Occipital lobe (tissue), 3 donors: ENCODE measurements at places on chromosomes 2 and 18. TPM values are rescaled to one million over a fixed set of nuclear protein-coding genes. Genes with fewer than 3 reads are reported as not detected.

Gene SPC25
- total RNA-seq, result 3.4 TPM

Gene ZNF142
- 11.9 TPM for total RNA-seq

Gene STK36
- 20.9 TPM for total RNA-seq

Gene ACTR3
- 155 TPM for total RNA-seq

Gene HES6
- total RNA-seq, result 80.8 TPM

Gene DNMT3A
- total RNA-seq, result 53.3 TPM

Gene CCDC141
- total RNA-seq, result 1.4 TPM

Gene TMEFF2
- 50.4 TPM for total RNA-seq

Gene LYPD6
- 14.3 TPM for total RNA-seq

Gene SPATA3
- total RNA-seq, result not detected

Gene IL1RL1
- total RNA-seq, result not detected

Gene APCDD1
- 10.3 TPM for total RNA-seq

Gene SH2D6
- 0.47 TPM for total RNA-seq

Gene NOSTRIN
- total RNA-seq, result 3.9 TPM

GRCh38 chr18:78601349-78601748, 378.3 kb upstream of the SALL3 start:
- DNase-seq, result no peak

DNA sequence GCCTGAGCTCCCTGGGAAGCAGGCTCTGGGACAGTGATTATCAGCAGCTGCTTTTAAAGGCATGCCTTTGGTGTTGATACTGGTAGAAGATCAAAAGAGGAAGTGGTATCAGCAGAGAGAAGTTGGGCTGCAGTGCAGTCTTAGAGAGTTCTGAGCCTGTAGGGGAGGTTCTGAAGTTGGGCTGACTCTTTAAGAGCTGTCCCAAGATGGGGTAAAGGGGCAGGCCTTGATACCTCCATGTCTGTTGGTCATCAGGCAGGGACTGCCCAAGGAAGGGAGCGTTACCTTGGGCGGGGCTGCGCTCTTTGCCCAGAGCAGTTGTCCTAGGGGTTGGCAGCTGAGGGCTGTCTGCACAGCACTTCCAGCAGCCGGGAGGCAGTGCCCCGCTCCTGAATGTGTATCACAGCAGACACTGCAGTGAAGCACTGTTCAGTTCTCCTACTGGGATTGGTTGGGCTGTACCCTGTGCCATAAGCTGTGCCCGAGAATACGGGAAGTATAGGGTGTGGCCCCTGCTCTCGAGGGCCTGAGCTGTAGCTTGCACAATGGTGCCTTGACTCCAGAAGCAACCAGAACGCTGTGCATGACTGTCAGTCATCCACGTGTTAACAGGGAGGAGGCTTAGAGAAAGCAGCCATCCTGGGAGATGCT, 177.0 kb downstream of the CTIF start:
- DNase-seq, result no peak

DNA sequence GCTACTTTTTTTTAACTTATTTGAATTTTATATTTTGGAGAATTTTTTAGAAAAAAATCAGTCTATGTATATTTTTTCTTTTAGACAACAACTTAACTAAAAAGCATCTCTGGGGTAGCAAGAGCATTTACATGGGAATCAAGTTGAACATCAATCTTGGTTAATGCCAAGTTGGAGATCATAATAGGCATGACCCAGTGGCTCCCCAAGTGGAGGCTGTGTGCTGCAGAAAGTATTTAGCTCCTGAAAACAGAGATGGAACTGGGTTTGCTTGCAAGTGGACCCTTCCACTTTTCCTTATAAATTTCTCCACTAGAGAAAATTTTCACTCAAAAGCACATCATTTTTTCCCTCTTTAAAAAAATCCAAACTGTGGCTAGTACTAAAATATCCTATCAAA, 23.9 kb upstream of the CAVIN2 start:
- DNase-seq, result no peak

DNA sequence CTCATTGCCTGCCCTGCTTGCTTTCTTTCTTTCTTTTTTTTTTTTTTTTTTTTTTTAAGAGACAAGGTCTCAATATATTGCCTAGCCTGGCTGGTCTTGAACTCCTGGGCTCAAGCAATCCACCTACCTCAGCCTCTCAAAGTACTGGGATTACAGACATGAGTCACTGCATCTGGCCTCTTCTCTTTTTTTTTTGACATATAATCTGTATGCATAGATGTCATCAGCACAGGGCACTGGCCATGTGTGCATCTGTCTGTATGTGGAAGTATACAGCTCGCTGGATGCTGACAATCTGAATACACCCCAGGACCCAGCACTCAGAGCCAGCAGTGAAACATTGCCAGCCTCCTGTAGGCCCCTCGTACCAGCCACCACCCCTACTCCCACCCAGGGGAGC, 49.5 kb downstream of the TFCP2L1 start:
- no peak for DNase-seq

DNA sequence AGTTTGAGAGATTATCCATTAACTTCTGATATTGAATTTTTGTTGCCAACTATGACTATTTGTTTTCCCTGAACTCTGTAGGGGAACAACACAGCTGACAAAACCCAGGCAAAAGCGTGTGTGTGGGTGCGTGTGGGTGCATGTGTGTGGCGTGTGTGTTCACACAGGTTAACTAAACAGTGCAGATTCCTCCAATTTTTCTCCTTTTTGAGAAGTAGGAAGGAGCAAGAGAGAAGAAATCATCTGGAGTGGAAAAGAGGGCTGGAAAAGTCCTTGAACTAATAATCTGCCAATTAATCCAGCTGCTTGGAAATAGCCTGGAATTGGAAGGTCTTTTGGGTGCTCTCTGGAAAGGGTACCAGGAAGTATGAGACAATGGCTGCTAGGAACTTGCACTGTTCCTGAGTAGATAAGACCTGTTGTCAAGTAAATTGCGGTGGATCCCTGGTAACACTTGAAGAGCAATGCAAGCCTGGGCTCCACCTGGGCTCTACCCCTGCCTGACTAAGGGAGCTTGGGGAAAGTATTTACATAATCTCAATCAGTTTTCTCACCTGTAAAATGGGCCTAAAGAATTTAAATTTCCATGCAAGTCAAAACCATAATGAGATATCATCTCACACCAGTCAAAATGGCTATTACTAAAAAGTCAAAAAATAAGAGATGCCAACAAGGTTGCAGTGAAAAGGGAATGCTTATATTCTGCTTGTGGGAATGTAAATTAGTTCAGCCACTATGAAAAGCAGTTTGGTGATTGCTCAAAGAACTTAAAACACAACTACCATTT, 40.5 kb upstream of the IL1R1 start:
- DNase-seq, result no peak

GRCh38 chr2:170340693-170341068, 162.7 kb downstream of the MYO3B start:
- no peak for DNase-seq

GRCh38 chr2:46615986-46616485, 136.7 kb downstream of the TMEM247 start:
- no peak for DNase-seq

DNA sequence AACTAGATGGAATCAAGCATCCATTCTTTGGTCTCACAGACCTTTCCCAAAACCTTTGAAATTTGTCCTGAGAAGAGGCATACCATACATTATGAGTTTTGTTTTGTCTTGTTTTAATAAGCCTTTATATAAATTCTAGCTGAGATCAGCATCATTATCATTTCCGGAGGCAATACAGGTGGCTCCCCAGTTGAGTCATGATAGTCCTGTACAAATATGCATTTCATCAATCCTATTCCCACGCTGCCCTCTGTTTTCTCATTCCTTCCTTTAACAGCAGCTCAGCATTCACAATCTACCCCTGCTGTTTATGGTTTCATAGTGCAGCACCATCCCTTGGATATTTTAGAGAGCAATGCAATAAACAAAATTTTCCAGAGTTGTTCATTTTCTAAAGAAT, 216.7 kb downstream of the TXNL1 start:
- DNase-seq, result no peak

- no peak for DNase-seq
Observed at GRCh38 chr2:46471-47345, at the start of gene FAM110C. Gene FAM110C (minus strand): TSS chr2:46505. CDS start chr2:46385, 120 bp downstream.

DNA sequence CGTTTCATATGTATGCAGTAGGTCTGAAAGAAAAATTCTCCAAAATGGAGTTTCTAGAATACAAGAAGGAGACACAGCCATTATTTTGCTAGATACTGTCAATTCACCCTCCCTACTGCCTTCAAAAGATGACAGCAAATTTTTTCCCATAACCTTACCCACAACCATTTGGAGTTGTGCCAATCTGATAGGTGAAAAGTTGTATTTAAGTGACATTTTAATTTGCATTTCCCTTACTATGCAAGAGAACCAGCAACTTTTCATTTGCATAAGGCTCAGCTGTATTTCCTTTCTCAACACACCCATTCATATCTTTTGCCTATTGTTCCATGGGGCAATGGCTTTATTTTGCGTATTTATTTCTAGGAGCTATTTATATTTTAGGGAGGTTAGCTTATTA, 31.4 kb upstream of the IL18RAP start:
- no peak for DNase-seq

DNA sequence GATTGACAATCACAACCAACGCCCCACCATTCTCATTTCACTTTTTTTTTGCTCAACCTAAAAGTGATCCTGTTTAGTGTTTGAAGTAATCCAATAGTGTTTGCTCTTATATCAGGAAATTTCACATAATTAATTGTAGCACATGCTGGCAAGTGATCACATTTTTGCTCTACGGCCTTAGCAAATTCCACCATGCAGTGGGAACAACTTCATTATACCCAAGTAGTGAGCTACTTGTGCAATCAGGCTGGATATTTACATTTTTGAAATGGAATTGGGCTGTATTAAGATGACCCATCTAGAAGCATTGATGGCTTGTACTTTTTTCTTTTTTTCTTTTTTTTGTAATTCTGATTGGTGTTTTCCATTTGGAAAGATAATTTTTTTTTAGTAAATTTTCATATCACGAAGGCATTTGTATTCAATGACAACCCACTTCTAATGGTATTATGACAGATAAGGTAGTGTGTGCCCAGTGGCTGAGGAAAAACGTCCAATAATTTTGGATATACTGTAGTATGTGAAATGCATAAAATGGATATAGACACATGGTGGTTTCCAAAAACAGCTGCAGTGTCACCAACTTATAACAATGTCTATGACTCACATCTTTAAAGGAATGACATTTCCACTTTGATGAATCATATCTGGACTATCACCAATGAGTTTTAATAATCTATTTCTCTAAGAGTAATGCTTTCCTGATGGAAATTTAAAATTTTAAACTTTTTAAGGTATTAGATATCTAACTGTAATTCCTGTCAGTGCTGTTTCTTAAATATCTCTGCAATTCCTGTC, 130.6 kb downstream of the COL6A3 start:
- DNase-seq, result no peak

- DNase-seq, result no peak
Observed at GRCh38 chr2:67898595-67898994, 164.2 kb downstream of the C1D start.

GRCh38 chr2:164430166-164430783, 191.0 kb downstream of the GRB14 start:
- DNase-seq, result no peak

GRCh38 chr2:28276076-28276618, 116.5 kb upstream of the FOSL2 start:
- no peak for DNase-seq

DNA sequence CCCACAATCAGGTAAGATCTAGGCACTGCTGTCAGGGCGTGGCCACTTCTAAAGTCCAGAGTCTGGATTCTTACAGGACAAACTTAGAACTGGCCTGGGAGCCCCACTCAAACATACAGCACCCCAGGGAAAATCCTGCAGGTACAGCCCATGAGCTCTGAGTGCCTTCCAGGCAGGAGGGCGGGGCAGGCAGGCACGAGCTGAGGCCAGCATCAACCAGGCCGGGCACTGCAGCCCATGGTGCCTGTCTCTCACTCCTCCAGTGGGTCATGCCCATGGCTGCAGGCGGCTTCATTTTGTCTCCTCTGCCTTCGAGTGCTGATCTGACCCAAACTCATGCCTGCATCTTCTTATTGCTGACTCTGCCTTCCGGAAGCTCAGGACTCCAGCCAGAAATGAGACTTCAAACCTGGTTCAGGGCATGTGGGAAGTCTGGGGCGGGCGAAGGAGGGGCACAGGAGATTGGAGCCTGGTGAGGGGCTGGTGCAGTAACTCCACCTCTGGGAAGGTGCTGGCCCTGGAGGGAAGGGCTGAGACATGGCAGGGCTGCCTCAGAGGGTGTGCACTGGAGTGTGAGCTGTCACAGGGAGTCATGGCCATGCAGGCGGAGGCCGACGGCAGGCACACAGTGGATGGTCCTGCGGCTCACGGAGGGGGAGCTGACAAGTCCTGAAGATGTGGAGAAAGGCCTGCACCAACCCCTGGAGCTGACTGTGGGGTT, 40.5 kb downstream of the HS6ST1 start:
- DNase-seq, result no peak

GRCh38 chr2:233690444-233690843, 2.2 kb upstream of the UGT1A6 start:
- DNase-seq, result no peak

- no peak for DNase-seq
Observed at GRCh38 chr2:143255899-143256298, 126.7 kb downstream of the ARHGAP15 start.

- DNase-seq, result no peak
Observed at GRCh38 chr18:13289481-13290205, 71.1 kb downstream of the LDLRAD4 start.

DNA sequence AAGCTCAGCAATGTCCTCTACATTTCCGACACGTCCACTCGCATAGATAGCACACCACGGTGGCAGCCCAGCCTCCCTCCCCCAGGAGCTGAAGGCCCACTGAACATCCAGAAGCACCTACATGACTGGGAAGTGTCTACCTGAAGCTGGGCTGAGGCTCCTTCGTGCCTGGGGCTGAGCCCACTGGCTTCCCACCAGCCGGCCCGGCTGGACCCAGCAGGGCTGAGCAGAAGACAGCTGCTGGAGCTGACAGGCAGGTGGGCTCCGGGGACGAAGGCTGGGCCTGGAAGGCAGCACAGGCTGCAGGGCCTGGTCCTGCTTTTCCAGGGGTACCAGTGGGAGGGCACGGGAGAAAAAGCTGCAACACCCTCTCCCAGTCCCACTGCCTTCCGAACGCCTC, 13.5 kb downstream of the SDC1 start:
- DNase-seq, result no peak

DNA sequence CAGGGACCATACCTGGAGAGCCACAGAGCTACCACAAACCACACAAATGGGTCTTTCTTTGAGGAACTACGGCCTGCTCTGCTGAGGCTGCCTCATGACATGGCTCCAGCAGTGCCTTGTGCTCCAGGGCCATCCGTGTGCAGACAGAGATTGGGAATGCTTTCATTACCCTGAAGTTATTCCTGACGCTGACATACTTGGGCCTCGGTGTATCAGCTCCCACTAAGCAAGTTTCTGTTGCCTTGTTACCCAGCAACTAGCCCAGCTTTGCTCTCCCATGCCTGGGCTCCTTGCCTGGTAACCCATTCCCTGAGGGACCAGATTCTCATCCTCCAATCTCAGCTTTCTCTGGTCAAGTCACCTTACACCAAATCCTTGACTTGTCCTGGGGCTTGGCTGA, 80.3 kb upstream of the FZD7 start:
- no peak for DNase-seq

GRCh38 chr2:70726947-70727725, 40.9 kb downstream of the ADD2 start:
- DNase-seq, result no peak
